KBM-7 (cell line): ENCODE measurements at places on chromosomes 6 and 20.

DNA sequence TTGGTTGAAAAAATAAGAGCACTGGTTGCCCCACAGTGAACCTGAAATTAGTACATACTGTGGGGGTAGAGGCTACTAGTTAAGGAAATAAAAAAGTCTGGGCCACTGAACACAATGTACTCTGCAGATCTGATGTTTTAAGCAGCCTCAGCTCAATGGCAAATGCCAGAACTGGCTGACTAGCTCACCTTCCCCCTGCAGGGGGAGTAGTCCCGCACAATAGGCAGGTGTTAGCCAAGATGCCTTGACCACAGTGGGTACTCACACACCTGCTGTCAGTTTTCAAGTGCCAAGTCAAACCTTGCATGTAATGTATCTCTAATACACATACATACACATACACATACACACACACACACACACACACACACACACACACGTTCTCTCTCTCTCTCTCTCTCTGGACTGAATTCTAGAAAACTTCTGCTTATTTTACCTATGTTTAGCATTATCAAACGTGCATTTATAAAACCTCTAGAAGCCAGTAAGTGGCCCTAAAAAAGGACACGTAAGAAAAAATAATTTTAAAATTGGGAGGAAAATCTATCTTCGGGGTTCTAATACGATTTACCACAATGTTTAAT lies 36.1 kb downstream of the GMDS start:
- DNase-seq = peak; percentile 38

DNA sequence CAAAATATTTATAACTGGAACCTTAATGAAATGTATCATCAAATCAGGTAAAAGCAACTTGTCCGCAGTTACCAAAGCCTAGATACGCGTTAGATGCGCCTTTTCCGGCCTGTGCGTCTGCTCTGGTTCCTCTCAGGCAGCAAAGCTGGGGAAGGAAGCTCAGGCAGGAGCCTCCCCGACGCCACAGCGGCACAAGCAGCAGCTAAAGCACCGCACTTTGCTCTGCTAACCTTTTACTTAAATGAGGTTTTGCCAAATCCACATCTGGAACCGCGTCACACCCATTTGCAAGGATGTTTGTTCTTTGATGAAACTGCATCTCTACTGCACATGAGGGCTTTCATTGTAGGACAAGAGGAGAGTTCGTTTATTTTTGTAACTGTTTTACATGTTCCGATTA lies 36.8 kb downstream of the THBS2 start:
- no peak for DNase-seq

DNA sequence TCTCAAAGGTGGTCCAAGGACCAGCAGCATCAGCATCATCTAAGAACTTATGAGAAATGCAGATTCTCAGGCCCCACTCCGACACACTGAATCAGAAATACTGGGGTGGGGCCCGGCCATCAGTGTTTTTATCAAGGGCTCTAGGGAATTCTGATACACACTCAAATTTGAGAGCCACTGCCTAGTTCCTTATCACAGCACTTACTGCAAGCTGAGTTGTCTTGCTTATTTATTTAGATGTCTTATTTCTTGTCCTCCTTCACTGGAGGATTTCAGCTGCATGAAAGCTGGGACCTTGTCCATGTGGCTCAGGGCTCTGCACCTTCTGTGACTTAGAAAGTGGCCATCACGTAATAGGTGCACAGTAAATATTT lies 139.4 kb upstream of the RREB1 start:
- DNase-seq = no peak

DNA sequence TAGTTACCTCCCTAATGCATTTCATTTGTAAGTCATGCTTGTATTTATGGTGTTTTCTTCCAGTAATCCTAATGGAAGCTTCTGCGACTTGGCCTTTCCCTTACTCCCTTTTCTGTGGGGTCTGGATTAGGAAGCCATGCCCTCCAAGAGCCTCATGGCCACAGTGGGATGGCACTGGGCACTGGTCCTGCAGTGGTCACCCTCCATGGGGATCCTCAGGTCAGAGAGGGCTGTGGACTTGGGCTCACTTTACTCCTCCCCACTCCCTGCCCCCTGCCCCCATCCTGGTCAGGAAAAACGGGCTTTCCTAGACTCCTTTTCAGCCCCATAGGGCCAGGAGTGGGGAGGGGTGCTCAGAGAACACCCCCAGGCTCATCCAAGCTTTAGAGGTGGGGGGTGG lies 49.9 kb downstream of the EBF4 start:
- DNase-seq = no peak

DNA sequence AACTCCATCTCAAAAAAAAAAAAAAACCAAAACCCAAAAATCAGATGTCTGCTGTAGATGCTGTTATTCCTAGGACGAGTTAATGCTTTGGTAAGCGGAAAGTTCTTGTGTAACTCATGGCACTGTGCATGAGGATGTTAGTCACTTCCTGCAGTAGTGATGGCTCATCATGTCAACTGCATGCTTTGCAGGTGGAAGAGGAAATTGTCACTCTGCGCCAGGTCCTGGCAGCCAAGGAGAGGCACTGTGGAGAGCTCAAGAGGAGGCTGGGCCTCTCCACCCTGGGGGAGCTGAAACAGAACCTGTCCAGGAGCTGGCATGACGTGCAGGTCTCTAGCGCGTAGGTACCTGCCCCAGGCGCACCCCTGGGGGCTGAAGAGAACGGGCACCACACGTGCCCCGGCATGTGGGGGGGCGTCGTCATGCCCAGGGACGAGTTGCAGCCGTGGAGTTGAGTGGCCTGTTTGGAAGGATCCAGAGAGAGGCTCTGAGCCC lies 8.5 kb downstream of the TPD52L2 start:
- DNase-seq = peak; percentile 37

GRCh38 chr20:52075400-52075799 lies 116.2 kb downstream of the ZFP64 start:
- DNase-seq = no peak

DNA sequence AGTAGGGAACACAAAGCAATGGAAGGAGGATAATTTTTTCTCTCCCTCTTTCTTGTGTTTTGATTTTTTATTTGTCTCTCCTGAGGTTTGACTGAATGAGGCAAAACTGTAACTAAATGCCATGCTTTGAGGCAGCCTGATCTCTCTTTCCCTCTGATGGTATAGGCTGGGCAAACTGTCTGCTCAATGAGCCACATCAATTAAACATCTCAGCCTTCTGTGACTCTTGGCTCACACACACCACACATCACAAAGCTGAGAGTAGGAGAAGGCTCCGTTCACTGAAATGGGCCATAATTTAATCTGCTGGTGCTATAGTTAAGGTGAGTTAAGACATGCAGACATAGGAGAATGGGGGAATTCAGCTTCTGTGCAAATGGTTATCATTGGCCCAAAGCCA lies 28.1 kb upstream of the SCGN start:
- no peak for DNase-seq

DNA sequence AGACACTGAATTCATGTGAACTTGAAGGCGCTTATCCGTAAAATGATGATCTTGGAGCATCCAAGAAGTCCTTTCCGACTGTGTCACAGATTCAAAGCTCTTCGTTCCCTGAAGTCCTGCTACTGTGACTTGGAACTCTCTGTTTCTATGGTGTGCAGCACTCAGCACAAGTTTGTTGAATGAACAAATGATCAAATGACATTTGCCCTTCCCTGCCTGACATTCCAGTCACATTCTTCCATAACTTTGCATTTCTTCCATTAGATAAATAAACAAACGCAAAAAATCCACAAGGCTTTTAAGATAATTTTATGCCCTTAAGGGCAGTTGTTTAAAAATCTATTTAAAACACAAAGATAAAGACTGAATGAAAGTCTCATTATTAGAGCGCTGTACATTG lies 39.9 kb downstream of the SGK1 start:
- no peak for DNase-seq

GRCh38 chr6:139376017-139376330 lies 1.5 kb upstream of the CITED2 start:
- no peak for DNase-seq

GRCh38 chr20:51300104-51300503 lies 242.4 kb downstream of the NFATC2 start:
- DNase-seq = no peak

- no peak for DNase-seq
Measured at GRCh38 chr6:156507106-156507505, 270.1 kb upstream of the ARID1B start.

DNA sequence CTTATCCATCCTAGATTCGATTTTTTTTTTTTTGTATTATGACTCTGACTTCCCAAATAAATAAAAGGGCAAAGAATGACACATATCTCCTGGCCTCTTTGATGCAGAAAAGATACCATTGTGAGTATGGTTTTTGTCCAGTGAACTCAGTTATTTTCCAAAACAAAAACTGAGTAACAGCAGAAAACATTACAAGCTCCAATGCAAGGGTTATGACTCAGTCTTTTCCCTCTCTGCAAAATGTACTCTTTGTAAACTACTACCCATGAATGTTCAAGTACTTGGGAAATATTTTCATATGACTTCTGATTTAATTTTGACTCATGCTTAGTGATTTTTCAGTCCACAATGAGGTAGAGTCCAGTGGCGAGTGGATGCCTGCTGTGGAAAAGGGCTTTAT lies 355.3 kb downstream of the RNF144B start:
- DNase-seq = no peak

GRCh38 chr20:17358854-17359253 lies 132.0 kb downstream of the PCSK2 start:
- DNase-seq = no peak

GRCh38 chr20:39792334-39792733 lies 830.2 kb downstream of the DHX35 start:
- no peak for DNase-seq

DNA sequence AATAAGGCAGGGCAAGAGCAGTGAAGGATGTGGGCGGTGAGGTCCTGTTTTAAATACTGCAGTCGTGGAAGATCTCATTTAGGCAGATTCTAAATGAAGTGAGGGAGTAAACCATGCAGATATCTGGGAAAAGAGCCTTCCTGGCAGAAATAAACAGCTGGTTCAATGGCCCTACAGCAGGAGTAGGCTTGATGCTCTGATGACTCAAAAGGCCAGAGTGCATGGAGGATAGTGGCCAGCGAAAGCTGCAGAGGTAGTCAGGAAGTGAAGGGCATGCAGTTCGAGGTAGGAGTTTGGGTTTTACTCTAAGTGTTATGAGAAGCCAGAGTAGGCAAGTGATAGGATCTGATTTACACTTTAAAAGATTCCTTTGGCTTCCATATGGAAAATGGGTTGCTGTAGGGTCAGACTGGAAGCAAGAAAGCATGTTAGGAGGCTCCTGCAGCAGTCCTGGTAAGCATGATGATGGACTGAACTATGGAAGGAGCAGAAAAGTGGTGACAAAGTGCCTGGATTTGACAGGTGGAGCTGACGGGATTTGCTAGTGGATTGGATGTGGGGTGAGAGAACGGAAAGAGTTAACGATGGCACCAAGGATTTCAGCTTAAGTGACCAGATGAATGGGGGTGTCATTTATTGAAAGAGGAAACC lies 150.0 kb downstream of the GJA10 start:
- no peak for DNase-seq

- DNase-seq = no peak
Measured at GRCh38 chr20:23928788-23929187, 49.2 kb upstream of the CST5 start.

- no peak for DNase-seq
Measured at GRCh38 chr20:2891343-2891742, 18.1 kb downstream of the PTPRA start.
